ENCODE measurements at places on chromosomes 1 and 21. TPM values are rescaled to one million over a fixed set of nuclear protein-coding genes. Genes with fewer than 3 reads are reported as not detected.

RAB3B gene
- total RNA-seq = 11.4 TPM

CELA3A gene
- not detected for total RNA-seq

FBLIM1 gene
- total RNA-seq = 231 TPM

ADPRS gene
- 50.9 TPM for total RNA-seq

NUDT4B gene
- total RNA-seq = 46.7 TPM

RGS7 gene
- total RNA-seq = 1.6 TPM

VPS45 gene
- total RNA-seq = 25.7 TPM

SLC16A4 gene
- total RNA-seq = 1.2 TPM

VSIG8 gene
- not detected for total RNA-seq

S100B gene
- not detected for total RNA-seq

SRP9 gene
- 160 TPM for total RNA-seq

DNA sequence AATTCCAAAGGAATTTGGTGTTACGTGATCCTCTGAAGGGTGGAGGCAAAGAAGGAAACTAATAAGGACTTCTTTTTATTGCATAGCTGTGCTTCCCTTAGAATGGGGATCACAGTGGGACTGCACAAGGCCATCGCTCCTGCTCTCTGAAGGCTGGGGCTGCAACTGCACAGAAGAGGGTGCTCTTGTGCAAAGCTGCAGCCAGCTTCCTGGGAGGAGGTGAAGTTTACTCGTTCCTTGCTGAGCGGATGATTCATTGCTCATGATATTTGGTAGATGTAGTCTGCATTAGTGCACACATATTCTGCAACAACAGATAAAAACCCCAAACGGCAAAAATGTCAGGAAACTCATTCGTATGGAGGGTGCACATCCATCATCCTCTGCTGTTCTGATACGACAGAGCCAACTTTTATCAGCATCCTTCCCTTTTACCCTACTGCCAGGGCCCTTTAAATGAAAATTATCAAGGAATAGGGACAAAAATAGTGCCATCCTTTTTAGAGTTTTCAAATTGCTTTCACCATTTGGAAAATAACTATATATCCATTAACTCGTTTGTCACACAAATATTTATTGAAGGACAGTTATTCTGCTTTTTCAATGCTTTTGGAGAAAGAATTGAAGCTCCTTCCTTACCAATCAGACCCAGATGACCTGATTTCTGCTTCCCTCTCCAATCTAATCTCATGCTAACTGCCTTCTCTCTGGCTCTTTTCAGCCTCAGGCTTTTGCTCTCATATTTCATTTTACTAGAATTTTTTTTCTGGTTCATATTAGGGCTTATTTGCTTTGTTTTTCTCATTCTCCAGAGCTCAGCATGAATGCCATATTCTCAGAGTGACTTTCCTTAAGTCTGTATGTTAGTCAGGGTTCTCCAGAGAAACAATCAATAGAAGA is 263.6 kb downstream of the DUSP10 start:
- DNase-seq = no peak

- DNase-seq = no peak
Observed at GRCh38 chr1:94743862-94744261, 76.3 kb upstream of the SLC44A3 start.

- DNase-seq = no peak
Observed at GRCh38 chr1:15350151-15350550, 59.5 kb upstream of the EFHD2 start.

DNA sequence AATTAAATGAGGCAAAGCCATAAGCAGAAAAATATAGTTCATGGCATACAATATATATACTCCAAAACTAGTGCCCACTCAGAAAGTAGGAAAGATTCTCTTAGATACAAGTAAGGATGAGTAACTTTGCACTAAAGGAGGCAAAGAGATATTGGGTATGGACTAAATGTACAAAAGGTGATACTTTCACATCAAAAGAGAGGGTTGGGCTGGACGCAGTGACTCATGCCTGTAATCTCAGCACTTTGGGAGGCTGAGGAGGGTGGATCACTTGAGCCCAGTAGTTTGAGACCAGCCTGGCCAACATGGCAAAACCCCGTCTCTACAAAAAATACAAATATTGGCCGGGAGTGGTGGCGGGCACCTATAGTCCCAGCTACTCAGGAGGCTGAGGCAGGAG is 6.7 kb downstream of the KYAT3 start:
- DNase-seq = no peak

DNA sequence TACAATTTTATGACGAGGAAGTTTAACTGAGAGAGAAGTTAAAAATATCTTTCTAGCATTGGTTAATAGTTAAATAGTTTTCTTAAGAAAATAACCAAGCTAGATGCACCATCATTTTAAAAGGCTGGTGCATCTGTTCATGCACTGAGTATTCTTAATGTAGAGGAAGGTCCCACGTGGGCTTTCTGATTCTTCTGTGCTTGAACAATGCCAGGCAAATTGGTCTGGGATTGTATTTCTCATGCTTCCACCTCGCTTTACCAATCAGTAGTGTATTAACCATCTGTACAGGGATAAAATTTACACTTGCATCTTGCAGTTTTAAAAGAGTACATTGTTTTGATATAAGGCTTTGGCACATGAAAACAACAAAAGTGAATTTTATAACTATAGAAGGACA is 47.4 kb upstream of the MTF2 start:
- DNase-seq = no peak

- no peak for DNase-seq
Observed at GRCh38 chr1:221776495-221777301, 34.8 kb upstream of the DUSP10 start.

DNA sequence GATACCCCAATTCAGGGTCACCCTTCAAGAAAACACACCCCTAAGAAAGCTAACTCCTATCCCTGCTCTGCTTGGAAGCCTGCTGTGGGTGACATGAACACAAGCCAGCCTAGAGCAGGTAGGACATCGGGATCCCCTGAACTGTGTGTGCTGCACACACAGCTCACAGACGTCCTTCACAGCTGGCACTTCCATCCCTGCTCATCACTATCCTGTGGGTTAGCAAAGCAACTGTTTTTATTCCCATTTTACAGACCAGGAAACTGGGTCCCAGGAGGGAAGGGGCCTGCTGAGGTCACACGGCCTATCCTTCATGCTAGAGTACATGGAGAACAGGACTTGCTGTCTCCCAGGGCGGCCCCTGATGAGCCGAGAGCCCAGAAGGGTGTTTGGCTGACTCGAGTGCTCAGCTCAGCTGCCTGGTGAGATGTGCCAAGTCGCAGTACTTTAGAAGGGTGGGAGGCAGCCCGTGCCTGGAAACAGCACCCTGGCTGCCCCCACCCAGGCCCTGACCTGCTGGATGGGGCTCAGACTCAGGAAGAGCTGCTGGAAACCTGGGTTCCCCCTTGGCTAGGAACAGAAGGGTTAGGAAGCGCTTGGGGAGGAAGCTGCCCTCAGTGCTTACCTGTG is 28.3 kb upstream of the BTG2 start:
- DNase-seq = no peak

GRCh38 chr1:235022341-235022980 is 106.2 kb downstream of the TOMM20 start:
- DNase-seq = no peak

DNA sequence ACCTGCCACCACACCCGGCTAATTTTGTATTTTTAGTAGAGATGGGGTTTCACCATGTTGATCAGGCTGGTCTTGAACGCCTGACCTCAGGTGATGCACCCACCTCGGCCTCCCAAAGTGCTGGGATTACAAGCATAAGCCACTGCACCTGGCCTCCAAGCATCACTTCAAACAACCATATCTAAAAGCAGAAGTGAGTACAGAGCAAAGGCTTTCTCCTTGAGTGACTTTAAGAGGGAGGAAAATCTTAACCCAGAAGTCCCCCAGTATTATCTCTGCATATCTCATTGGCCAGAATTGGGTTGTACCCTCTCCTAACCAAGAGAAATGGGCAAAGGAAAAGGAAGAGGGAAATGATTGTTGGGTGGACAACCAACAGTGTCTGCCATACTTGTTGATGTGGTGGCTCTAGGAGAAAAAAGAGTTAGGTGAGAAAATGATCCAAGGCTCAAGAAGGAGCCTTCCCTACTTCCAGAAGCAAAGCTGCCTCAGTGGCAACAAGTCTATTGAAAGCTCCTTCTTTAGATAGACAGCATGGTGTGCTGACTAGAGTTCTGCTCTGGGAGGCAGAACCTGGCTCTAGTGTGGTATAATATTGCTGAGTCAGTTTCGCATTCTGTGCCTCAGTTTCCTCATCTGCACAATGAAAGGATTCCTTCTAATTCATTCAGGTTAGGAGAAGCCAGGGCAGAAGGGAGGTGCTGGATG is 16.8 kb upstream of the FOXE3 start:
- no peak for DNase-seq

DNA sequence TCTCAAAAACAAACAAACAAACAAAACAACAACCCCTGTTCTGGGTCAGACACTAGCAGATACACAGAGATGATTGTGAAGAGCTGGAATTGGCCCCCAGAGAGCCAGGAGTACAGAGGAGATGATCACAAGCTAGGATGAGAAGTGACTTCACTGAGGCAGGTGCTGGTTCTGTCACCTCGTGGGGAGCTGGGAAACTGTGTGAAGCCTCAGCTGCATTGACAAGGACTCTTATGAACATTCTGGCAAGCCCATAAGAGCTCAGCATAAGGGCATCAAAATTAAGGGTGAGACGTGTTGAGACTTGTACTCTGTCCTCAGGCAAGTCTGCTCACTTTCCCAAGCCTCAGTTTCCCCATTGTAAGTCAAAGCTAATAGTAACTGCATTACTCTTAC is 14.7 kb upstream of the PTP4A2 start:
- DNase-seq = no peak

DNA sequence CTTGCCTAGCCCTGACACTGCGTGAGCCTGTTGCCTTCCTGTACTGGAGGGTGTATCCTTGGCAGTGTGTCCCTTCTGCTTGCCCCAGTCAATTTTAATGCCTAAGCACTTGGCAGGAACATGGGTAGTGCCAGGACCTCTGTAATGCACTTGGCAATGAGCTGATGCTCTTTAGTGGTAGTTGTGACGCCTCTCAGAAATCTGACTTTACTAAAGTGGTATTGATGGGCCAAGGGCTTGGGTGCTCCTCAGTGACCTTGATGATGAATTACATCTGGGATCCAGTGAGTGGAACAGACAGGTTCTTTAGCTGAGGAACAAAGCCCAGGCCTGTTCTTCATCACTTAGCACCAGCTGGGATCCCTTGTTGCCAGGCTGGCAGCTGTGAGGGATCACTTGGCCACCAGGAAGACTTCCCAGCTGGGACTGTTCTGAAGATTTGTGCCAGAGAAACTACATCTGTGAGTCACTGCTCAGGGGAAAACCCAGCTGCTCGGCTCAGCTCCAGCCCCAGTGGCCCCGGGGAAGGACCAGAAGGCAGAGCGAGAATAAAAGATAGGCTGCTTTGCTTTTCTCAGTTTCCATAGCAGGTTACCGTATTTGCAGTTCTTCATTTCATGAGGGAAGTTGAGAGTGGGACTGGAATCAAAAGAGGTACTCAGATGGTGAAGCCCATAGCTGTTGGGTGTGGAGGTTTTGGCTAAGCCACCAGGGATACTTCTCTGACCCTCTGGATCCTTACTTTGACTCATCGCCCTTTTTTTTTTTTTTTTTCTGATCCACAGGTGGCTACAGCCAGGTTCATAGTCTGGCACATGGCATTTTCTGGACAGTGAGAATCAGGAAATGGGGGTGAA is 28.5 kb upstream of the KCNA2 start:
- DNase-seq = no peak

DNA sequence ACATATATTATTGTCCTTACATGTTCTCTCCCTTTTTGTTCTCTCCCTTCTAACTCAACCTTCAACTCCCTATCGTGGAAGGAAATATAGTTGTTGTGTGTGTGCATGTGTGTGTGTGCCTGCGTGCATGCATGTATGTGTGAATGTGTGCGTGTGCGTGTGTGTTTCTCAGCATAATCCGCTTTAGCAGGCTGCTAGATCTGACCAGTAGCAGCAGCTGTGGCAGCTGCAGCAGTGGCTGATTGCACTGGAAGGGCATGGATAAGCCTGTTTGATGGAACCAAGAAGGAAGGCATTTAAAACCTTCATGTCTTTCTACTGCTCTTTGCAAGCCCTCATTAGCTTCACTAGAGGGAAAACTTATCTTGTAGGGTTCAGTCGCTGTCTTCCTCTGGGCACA is 65.6 kb upstream of the IRF2BP2 start:
- no peak for DNase-seq

- no peak for DNase-seq
Observed at GRCh38 chr1:156914440-156914856, 6.0 kb upstream of the LRRC71 start.

DNA sequence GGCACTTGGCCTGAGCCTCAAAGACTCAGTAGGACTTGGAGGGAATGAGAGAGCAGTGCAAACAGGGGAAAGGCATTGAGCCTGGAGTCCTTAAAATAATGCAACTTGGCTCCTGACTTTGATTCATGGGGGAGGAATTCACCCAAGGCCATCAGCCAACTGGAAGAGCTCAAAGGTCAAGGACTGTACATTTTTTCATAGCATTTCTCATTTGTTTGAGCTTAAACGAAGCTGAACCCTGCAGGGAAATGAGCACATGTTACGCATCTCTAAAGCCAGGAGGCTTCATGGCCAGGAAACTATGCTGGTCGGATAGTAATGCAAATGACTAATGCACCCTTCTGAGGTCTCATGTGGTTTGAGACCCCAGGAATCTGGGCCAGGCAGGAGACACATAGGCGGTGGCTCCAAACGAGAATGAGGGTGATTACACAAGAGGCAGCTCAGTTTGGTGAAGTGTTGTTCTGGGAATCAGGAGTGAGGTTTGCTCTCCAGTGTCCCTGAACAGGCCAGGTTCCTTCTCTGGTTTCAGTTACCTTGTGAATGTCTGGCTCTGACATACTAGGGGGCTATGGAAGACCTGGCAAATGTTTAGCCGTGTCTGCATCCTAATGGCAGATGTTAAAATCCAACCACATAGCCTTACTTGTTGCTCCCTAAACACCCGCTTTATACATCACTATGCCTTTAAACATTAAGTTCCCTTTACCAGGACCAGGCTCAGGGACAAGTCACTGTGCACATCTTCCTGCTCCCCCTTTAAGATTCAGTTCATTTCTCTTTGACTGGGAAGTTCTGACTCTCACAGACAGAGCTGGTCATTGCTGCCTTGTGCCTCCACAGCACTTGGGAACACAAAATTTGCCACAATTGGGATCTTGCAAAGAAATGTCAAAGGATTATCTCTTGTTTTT is 503.9 kb upstream of the USP24 start:
- no peak for DNase-seq

- DNase-seq = no peak
Observed at GRCh38 chr1:151510957-151511635, at the start of gene CGN. CGN (plus strand) TSS chr1:151511387; CDS start chr1:151518520, 7,133 bp downstream.

DNA sequence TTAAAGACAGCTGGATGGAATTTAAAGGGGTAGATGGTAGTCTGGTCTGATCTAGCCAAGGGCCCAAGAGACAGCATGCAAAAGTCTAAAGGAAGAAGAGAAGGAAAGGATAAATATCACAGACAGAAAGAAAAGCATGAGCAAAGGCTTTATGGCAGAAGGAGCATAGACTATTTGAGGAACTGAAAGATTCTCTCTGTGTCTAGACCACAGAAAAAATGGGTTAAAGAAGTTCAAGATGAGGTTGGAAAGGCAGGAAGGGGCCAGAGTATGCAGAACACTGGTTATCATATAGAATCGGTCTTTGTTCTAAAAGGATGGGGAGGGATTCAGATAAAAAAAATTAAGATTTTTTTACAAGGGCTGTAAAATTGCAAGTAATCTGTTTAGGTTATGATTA is 136.8 kb upstream of the SGIP1 start:
- DNase-seq = no peak

- no peak for DNase-seq
Observed at GRCh38 chr1:36400825-36401601, 3.3 kb upstream of the LSM10 start.

- DNase-seq = no peak
Observed at GRCh38 chr1:210731597-210731996, 402.4 kb downstream of the KCNH1 start.
